Thymus (tissue), 14 donors: ENCODE measurements at places on chromosomes 4 and X.

GRCh38 chr4:105741548-105741947 is 33.0 kb downstream of the GSTCD start:
- DNase-seq = no peak

GRCh38 chr4:85889314-85889713 is 414.4 kb downstream of the ARHGAP24 start:
- DNase-seq = no peak

- DNase-seq = no peak
Observed at GRCh38 chr4:97106161-97106560, 1037.1 kb downstream of the STPG2 start.

DNA sequence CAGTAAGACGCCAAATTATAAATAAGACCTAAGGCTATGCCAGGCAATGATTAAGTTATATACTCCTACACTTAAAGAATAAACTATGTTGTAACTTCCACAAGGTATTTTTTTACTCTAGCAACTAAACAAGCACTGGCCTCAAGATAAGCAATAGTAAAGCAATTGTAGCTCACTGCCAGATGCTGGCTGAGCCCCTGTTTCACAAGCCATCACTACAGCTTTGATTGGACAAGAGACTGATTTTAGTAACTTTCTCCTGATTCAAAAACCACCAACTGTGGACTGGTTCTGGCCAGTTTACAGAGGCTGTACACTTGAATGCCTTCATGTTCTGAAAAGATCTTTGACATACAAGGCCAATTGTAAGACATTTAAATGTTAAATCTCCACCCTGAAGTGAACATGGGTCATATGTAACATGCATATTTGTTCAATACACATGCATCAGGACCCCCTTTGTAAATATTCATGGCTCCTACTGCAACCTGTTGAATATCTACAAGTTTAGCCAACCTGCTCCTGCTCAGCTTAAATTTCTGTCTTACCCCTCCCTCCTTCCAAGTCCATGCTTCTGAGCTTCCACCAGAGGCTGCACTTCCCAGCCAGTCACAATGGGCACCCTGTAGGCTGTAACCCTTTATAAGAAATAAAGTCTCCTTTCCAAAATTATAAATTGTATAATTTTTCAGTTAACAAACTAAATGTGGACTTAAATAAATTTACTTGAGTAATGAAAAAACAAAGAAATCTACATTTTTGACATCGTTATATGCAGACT is 423.6 kb downstream of the ANKRD50 start:
- no peak for DNase-seq

GRCh38 chr4:176409627-176410026 is 89.9 kb downstream of the SPCS3 start:
- no peak for DNase-seq

DNA sequence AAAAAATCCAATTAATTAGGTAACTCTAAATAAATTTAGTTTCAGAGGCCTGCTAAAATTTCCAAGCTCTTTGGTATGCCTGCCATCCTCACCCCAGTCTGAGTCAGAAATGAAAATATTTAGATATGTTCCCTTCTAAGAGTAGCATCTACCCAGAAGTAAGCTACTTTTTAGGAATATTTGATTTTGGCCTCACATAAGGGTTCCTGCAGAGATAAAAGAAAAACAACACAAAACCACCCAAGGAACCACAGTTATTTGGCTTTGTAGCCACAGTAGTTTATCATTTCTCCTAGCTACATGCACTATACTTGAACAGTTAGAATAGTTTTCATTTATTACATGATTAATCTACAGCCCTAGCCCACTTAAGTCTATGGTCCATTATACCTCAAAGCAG is 192.6 kb upstream of the FAM241A start:
- no peak for DNase-seq

- DNase-seq = no peak
Observed at GRCh38 chrX:71489540-71489939, 43.4 kb upstream of the OGT start.
